Vagina (tissue), 2 donors: ENCODE measurements at places on chromosomes 16 and 17.

DNA sequence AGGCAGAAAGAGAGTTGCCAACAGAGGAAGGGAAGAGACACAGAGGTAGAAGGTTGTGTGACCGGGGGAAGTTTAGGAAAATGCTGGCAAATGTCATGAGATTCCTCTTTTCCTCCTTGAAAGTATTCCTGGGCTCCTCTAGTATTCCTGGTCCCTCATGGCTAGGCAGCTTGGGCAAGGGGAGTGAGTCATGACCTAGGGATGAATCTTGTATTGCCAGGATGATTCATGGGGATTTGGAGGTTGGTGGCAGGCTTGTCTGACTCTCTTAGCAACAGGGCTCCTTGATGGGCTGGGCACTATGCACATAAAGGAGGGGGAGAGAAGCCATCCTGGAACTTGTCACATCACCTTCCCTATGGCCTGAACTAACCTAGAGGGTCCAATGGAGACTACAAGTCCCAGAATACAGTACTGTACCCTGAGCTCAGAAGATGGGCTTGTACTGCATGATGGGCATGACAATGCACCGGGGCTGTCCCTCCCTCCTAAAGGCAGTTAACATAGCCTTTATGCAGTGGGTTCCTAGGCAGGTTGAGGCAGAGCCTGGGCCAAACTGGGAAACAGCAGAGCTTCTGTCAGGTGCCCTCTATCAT is 2.1 kb upstream of the SEZ6 start:
- H3K36me3 ChIP-seq: no peaks in the 10 kb centered on the region
- H3K27ac ChIP-seq: no peak overlapping the region
- peaks cover 10% of the 10 kb centered on the region for H3K27me3 ChIP-seq
- no peak for DNase-seq
- H3K4me3 ChIP-seq: no peak overlapping the region

GRCh38 chr17:17380145-17380925 is 77.2 kb downstream of the NT5M start:
- peaks cover 19% of the 10 kb centered on the region for H3K4me1 ChIP-seq
- H3K27me3 ChIP-seq: no peaks in the 10 kb centered on the region
- no peak for DNase-seq
- no peak overlapping the region for H3K27ac ChIP-seq
- no peak overlapping the region for H3K4me3 ChIP-seq
- no peaks in the 10 kb centered on the region for H3K36me3 ChIP-seq

DNA sequence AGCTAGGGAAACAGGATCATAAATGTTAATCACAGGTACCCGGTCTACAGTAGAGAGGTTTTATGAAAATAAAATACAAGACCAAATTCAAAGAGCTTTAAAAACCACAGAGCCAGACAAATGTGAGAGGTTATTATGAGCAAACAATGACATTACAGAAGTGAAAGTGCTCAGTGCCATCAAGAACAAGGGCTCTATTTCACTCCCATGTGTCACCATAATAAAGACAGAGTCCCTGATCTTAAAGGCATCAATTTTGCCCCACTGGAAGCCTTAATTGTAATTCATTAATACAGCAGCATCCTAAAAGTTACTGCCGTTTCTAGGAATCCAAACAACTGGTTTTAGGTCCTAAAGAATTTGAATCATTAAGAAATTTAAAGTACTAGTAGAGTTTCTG is 43.7 kb upstream of the CDRT4 start:
- peaks cover 30% of the 10 kb centered on the region for H3K4me1 ChIP-seq
- no peak overlapping the region for H3K4me3 ChIP-seq
- no peak for DNase-seq
- H3K27ac ChIP-seq: no peak overlapping the region

DNA sequence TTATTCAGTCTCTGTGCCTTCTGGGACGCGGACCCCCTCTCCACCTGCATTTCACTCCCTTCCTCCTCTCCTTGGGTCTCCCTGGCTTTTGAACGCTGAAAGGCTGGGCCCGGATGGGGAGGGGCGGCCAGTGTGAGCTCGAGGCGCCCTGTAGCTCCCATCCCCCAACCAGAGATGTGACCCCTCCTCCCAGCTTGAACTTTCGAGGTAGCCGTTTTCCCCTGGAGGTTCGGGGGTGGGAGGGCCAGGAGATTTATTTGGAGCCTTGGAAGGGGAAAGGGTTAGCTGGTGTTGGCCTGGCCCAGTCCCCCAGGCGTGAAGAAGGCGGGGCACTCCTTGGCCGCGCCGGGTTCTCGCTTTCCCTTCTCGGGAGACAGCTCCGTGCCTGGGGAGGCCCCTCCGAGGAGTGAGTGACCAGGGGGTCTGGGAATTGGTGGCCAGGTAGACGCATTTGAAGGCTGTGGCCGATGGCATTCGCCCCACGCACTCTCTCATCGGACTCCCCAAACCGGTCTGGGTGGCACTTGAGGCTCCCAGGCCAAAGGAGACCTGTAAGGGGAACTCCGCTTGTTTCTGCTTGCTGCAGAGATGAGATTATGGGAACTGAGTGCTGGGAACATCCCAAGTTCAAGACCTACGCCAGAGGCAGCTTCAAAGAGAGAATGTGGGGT is 942 bp downstream of the LDAF1 start:
- peaks cover under 1% of the 10 kb centered on the region for H3K36me3 ChIP-seq
- H3K4me1 ChIP-seq: peaks cover 68% of the 10 kb centered on the region
- peak overlapping the region; percentile 74 for H3K4me3 ChIP-seq
- DNase-seq: no peak

- no peaks in the 10 kb centered on the region for H3K36me3 ChIP-seq
- H3K4me1 ChIP-seq: peaks cover 9% of the 10 kb centered on the region
- peak overlapping the region; percentile 17 for H3K27ac ChIP-seq
Measured at GRCh38 chr16:87570572-87570937, 31.8 kb upstream of the JPH3 start.

DNA sequence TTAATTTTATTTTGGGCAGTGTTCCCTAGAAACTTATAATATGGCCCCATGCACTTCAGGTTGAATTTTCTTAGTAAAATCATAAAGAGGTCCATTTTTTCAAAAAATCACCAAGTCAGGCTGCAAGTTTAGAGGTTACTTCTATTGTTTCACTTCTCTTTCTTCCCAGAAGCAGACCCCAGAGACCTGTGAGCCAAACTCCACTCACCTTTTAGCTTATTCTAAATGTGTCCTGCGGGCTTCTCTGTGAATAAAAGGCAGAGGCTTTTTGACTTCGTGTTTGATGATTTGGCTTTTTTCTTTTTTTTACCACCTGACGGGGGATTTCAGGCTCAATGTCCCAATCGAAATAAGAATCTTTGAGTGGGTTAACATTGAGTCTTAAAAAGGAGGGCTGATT is 7.4 kb downstream of the PRKCB start:
- no peaks in the 10 kb centered on the region for H3K27me3 ChIP-seq
- no peak overlapping the region for H3K27ac ChIP-seq
- no peaks in the 10 kb centered on the region for H3K36me3 ChIP-seq
- DNase-seq: no peak
- no peak overlapping the region for H3K4me3 ChIP-seq

DNA sequence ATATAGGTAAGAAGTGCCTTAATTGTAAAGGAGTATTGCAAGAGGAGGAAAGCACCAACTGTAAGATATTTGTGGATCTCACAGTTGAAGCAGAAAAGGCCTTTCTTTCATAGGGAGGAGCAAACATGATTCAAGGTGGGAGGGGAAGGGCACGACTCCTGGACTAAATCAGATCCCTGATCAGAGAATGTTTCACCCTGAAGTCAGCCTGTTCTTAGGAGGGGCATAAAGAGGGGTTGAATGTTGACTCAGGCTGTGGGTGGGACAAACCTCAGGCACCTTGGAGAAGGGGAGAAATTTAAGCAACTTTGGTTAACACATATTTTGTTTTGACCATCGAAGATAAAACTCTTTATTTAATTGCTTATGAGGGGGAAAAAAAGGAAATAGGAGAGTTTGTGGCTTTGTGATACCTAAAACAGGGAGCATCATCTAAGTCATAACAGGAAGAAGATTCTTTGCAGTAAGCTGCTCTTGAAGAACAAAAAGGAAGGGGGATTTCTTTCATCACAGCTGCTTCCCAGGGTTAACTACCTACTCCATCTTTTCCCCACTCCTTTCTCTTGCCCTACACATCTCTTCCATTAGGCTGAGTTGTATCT is 158.6 kb upstream of the ZNF267 start:
- H3K36me3 ChIP-seq: no peaks in the 10 kb centered on the region
- peaks cover 29% of the 10 kb centered on the region for H3K4me1 ChIP-seq
- no peaks in the 10 kb centered on the region for H3K27me3 ChIP-seq
- DNase-seq: no peak
- H3K4me3 ChIP-seq: no peak overlapping the region

DNA sequence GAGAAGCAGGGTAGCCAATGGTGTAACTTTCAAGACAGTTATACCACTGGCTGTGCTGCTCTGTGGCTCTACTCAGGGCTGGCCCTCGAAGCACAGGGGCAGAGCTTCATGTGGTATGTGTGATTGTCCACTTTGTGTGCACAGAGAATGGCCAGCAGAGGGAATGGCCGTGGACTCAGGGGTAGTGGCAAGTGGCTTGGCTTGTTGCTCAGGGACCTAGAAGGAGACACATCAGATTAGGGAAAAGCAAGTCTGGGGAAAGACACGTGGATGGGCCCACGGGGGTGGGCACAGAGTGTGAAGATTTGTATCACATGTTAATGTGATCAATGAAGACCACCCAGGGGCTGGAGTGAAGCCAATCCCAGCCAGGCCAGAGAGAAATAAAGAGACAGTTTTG is 20.0 kb upstream of the XYLT2 start:
- no peaks in the 10 kb centered on the region for H3K36me3 ChIP-seq
- no peak overlapping the region for H3K4me3 ChIP-seq
- no peak overlapping the region for H3K27ac ChIP-seq
- no peaks in the 10 kb centered on the region for H3K27me3 ChIP-seq
- no peak for DNase-seq
- no peaks in the 10 kb centered on the region for H3K4me1 ChIP-seq

DNA sequence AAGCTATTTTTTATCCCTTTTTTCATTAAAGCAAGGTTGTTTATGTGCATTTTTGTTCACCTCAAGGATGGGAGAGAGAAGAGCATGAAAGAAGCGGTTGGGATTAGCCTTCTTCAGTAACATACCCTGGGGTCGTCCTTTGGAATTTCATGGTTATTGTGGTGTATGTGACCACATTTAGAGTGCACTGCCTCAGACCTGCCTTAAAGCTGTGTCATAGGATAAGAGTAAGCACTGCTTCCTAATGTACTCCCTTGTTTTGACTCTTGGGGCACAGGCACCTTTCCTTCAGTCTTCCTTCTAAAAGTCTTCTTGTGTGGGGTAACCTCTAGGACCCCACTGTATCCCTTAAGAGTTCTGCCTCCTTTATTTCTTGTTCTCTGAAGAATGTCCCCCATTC is 28.9 kb downstream of the TNRC6A start:
- no peaks in the 10 kb centered on the region for H3K27me3 ChIP-seq
- peaks cover 31% of the 10 kb centered on the region for H3K4me1 ChIP-seq
- no peaks in the 10 kb centered on the region for H3K36me3 ChIP-seq
- no peak overlapping the region for H3K4me3 ChIP-seq

DNA sequence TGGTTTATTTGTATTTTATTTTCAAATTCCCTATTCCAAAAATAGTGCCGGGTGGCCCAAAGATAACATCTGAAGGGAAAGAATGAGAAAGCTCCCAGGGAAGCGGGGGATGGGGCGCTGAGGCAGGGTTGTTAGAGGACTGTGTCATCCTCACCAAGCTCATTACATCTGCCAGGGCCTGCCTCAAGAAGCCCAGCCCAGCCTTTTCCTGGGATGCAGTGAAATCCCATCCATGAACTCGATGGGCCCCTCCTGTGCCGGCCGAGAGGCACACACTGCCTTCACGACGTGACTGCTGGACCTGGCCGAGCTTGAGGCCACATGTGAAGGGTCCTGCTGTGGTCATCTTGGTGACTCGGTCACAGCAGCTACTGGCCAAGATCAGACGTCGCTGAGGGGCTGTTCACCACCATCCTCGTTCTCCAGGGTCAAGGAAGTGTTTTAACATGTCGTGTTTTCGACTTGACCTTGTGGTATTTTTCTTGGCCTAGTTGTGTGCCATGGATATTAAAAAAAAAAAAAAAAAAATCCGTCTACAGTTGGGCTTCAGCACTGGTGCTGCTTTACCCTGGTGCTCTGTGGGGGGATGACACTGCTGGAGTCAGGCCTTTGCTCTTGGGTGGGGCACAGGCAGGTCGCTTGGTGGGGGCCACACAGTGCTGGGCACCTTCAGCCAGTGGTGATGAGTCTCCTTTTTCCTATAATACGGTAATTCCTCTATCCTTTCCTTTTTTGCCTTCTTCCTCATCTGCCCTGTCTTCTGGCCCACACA is 4.9 kb downstream of the TIMM22 start:
- H3K27me3 ChIP-seq: no peaks in the 10 kb centered on the region
- peaks cover 53% of the 10 kb centered on the region for H3K36me3 ChIP-seq

DNA sequence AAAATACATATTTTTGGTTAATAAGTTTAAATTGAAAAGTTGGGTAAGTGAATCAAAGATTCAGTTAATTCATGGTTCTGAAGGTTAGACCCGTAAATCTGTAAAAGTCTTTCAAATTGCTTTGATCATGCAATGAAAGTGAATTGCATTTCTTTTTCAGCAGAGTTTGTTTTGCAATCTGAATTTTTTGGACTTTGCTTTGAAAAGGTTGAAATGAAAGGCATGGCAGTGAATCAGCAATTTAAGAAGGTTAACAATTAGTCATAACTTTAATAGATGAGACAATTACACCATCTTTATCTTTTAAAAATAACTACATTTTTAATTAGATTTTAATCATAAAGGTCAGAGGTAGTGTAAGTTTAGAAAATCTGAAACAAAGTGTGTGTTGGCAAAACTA is 310.9 kb upstream of the KCNJ16 start:
- H3K27ac ChIP-seq: no peak overlapping the region
- H3K27me3 ChIP-seq: no peaks in the 10 kb centered on the region
- H3K36me3 ChIP-seq: no peaks in the 10 kb centered on the region
- H3K4me3 ChIP-seq: no peak overlapping the region

GRCh38 chr17:18258356-18259038 is at the start of gene FLII:
Gene FLII (minus strand): TSS chr17:18258738. CDS start chr17:18258690, 48 bp downstream.
- H3K4me3 ChIP-seq: peak within 1 kb of the TSS; percentile 94
- peaks cover 42% of the 10 kb centered on the region for H3K36me3 ChIP-seq
- peak within 1 kb of the TSS; percentile 90 for H3K27ac ChIP-seq
- H3K4me1 ChIP-seq: peaks cover 63% of the 10 kb centered on the region

DNA sequence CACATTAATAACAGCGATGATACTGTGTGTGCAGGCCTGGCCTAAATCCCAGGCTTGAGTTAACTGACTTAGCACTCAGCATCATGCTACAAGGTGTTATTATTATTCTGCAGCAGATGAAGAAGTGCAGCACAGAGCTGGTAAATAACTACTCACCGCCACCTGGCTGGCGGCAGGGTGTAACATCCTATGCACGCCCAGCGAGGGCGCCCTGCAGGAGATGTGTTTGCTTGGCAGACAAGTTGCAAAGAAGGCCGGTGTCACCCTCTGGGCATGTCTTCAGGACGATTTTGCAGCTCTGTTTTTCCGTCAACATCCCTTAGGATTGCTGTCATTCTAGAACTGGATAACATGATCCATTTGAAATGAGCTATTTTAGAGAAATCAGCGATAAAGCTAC is 30.1 kb downstream of the DNAH9 start:
- no peaks in the 10 kb centered on the region for H3K4me1 ChIP-seq
- H3K36me3 ChIP-seq: no peaks in the 10 kb centered on the region
- H3K27ac ChIP-seq: no peak overlapping the region
- H3K4me3 ChIP-seq: no peak overlapping the region
